ENCODE measurements at places on chromosomes 5 and 9.

GRCh38 chr5:167870055-167870454 lies 421.4 kb upstream of the WWC1 start:
- DNase-seq = no peak

- DNase-seq = peak; percentile 37
Observed at GRCh38 chr5:67286006-67286405, 89.4 kb upstream of the CD180 start.

DNA sequence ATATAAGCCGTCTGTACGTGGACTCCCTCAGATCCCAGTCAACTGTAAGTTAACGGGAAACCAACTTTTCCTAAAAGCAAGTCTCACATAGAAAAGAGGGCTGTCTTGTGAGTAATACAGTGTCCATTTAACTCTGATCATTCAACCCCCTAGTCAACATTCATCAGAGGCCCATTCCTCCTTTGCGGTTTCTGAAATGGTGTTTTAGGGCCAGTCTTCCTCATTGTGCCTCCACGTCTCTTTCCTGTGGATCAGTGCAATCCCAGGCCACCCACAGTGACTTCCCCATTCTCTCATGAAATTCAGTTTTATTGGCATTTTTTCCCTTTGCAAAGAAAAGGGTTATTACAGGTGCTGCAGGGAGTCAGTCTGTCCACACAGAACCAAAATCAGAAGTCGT lies 261.8 kb downstream of the NR3C1 start:
- peak; percentile 78 for DNase-seq

GRCh38 chr5:136802383-136802782 lies 437.0 kb upstream of the TRPC7 start:
- no peak for DNase-seq

- DNase-seq = peak; percentile 42
Observed at GRCh38 chr9:130713286-130713960, 19.8 kb downstream of the EXOSC2 start.

DNA sequence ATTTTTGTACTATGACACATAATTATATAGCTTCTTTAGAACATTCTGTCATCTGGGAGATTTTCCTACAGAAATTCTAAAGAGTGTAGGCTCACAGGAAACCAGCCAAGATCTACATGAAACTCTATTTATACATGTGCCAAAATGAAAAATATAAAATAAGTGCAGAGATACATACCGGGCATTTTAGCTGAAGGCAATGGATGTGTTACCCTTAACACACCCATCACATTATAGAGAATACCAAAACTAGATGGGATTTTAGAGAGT lies 125.9 kb downstream of the TRIM32 start:
- DNase-seq = no peak

- no peak for DNase-seq
Observed at GRCh38 chr5:105506692-105507277, 1944.2 kb upstream of the NUDT12 start.

GRCh38 chr9:93452710-93453046 lies 703 bp downstream of the FAM120AOS start:
- DNase-seq = peak; percentile 48

GRCh38 chr9:68974901-68975300 lies 39.0 kb downstream of the PRKACG start:
- no peak for DNase-seq

DNA sequence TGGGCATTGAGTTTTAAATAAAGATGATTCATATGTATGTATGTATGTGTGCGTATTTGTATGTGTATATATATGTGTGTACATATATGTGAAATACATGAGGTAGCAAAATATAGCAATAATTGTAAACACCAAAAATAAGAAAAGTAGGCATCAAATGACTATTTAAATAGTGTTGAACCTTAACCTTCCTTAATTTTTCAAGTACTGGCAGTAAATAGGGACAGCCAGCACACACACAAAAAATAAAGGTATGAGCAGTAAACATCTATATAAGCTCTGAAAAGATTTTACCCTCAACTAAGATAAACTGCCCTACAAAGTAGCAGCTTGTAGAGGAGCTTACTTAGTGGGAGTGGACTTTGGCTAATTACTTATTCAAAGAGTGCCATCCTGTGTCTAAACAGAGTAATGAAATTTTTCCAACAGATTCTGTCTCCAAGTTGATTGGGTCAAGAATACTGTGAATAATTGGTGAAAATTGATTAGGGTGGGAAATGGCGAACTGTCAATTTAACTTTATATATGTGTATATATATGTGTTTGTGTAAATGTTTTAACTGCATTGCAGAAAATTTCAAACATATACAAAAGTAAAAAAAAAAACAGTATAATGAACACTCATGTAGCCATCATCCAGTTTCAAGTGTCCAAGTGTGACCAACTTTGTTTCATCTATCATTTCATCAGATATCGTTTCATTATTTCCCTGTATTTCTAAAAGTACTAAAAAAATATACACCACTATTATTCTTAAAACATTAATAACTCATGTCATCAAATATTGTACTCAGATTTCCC lies 2.0 kb upstream of the ADAMTS6 start:
- peak; percentile 71 for DNase-seq

DNA sequence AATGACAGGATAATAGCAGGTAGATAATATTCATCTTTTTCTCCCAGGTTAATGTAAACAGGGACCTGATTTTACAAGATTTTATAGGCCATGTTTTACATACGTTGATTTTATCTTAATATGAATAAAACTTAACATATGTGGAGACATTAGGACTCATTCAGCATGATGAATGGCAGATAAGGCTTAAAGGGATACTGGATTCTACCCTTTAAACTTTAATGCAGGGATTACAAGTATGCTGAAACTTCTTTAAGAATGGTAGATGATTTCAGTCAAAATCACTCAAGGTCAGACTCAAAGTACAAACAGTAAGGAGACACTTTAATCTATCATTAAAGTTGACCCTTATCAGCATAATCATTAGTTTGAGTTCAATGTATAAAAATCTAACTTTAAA lies 274.5 kb upstream of the IZUMO3 start:
- DNase-seq = no peak

GRCh38 chr5:168311061-168311566 lies 19.7 kb downstream of the WWC1 start:
- no peak for DNase-seq

DNA sequence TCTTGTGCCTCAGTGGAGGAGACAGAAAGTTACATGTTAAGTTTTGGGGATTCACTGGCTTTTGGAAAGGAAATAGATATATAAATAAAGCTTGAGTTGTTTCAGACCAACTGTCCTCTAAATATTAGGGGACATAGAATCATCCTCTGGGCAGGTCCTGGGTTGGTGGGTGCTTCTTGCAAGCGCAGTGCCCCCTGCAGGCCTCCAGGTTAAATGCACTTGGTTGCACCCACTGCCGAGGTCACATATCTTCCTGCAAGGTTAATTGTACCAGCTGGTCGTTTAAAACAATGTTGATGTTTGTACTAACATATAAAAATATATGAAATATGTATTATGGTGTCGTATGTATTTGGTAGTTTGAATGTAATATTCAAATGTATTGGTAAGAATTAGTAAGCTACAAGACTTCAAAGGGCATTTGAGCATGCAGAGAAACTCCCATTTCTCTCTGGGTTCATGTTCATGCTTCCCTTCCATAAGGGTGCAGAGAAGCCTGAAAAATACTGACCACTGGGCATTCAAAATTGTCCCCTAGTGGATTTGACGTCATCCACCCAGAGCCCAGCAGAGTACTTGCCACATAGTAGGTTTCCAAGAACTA lies 87.0 kb downstream of the ZNF618 start:
- peak; percentile 68 for DNase-seq

- no peak for DNase-seq
Observed at GRCh38 chr5:128701301-128701700, 163.3 kb upstream of the FBN2 start.

DNA sequence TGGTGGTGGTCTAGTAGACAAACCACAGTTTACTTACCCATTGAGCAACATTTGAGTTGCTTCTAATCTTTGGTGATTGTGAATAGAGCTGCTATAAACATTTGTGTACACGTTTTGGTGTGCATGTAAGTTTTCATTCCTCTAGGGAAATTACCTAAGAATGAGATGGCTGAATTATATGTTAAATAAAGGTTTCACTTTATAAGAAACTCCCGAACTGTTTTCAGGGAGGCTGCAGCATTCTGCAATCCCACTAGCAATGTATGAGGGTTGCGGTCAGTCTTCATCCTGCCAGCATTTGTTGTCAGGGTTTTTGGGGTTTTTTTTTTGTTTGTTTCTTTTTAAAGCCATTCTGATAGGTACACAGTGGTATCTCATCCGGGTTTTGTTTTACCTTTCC lies 45.7 kb upstream of the PPARGC1B start:
- DNase-seq = peak; percentile 33

DNA sequence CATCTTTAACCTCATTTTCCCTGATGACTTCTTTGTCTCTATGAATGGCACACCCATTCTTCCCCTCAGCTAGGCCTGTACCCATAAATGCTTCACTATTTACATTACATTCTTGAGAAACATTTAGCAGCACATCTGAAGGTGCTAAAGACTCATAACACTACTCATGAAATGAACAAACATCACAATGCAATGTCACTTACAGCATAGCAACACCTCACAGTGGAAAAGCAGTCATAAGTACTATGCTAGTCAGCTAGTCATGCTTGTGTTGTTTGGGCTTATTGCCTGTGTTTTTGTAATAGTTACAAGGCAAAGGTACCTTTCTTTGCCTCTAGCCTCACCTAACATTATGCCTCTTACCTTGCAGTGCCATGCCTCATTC lies 228.9 kb downstream of the KIAA0825 start:
- DNase-seq = no peak

- no peak for DNase-seq
Observed at GRCh38 chr9:1528456-1528855, 478.3 kb downstream of the DMRT2 start.

GRCh38 chr9:127613583-127613954 lies 1.5 kb downstream of the STXBP1 start:
- DNase-seq = no peak

- DNase-seq = no peak
Observed at GRCh38 chr5:179149278-179149677, 89.1 kb downstream of the ZNF354C start.

GRCh38 chr9:83424831-83425230 lies 113.4 kb downstream of the FRMD3 start:
- DNase-seq = no peak

DNA sequence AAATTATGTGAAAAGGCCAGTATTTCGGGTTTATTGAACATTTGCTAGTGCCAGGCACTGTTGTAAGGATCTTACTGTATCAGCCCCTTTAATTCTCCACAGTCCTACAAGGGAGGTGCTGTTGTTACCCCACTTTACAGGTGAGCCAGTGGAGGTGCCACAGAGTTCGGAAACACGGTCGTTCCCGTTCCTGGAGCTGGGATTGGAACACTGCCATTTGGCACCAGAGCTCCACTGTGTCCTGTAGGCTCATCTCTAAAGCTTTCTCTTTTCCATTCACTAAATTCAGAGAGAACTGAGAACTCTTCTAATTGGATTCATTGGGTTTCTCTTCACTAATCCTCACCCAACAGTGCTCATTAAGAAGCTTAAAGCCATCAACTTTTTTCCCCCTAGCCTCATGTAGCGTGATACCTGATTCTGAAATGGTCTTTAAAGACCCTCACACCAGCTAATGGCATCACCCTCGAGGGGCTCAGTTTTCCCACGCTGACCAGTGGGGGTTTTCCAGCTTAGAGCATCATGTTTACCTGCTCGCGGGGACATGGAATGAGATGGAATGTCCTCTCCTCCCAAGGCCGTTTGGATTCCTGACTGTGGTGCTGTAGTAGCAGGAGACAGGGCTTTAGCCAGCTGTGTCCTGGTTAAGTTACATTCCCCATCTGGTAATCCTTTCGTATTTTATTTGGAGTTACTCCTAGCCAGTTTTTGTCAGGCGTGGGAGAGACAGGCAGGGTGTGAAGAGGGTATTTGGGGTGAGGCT lies 5.8 kb downstream of the ERGIC1 start:
- no peak for DNase-seq

- no peak for DNase-seq
Observed at GRCh38 chr5:177601126-177601525, 1.2 kb downstream of the B4GALT7 start.

DNA sequence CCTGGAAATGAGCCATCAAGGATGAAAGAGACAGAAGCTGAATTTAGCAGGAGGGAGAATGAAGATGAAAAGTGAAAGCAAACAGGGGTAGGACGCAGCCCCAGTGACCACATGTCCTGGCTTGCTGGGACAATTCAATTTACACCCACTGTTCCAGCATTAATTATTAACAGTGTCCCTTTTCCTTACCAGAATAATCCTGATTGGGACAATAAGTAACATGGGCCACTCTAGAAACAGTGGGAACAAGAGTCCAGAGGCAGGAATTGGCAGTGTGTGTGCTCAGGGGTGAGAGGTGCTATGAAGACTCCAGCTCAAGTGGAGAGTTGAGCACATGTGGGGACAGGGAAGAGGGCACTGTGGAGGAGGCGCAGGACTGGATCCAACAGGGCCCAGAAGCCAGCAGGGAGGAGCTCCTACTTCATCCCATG lies 147.1 kb downstream of the C5orf15 start:
- DNase-seq = peak; percentile 18

GRCh38 chr5:77409870-77410621 lies 82.1 kb downstream of the WDR41 start:
- DNase-seq = no peak

- DNase-seq = peak; percentile 35
Observed at GRCh38 chr5:72559866-72560766, 52.9 kb upstream of the ZNF366 start.

- no peak for DNase-seq
Observed at GRCh38 chr9:109417054-109417453, 81.1 kb downstream of the PTPN3 start.

GRCh38 chr9:123162360-123162759 lies 106.0 kb downstream of the STRBP start:
- no peak for DNase-seq

GRCh38 chr5:110335361-110336066 lies 391.0 kb downstream of the TMEM232 start:
- no peak for DNase-seq

DNA sequence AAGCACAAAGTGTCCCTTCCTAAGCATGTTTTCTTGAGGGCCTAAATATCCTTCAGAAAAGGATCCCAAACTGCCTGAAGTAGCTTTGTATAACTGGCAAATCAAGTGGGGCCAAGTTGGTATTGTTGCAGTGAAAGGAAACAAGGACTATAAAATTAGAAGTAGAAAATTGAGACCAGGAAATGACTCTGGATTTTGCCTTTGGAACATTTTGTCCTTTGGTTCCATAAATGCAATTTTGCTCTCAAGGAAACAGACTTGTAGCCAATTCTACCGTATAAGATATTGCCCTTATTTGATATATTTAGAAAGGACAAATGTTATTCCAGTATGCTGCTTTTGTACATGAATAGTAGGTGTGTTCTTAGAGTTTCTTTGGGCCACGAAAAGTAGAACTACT lies 34.4 kb downstream of the RABGAP1 start:
- DNase-seq = no peak
